ENCODE measurements at places on chromosomes 2 and 18. TPM values are rescaled to one million over a fixed set of nuclear protein-coding genes. Genes with fewer than 3 reads are reported as not detected.

HSBP1L1 gene
- total RNA-seq, result 20.1 TPM

PLCL1 gene
- total RNA-seq, result 4.5 TPM

KLHL41 gene
- 0.43 TPM for total RNA-seq

GALNT3 gene
- 33.5 TPM for total RNA-seq

SCN7A gene
- 7.7 TPM for total RNA-seq

LHCGR gene
- not detected for total RNA-seq

TMEM198 gene
- 1.0 TPM for total RNA-seq

STRADB gene
- total RNA-seq, result 45.3 TPM

SP9 gene
- total RNA-seq, result not detected

DYNAP gene
- 1.0 TPM for total RNA-seq

HOXD11 gene
- total RNA-seq, result not detected

HNMT gene
- total RNA-seq, result 56.9 TPM

MROH2A gene
- not detected for total RNA-seq

Measured in spleen (tissue), 13 donors.